Activated CD8-positive, alpha-beta memory T cell treated with anti-CD3 and anti-CD28 coated beads for 1 hour (primary cell): ENCODE measurements at places on chromosomes 2 and 18.

- DNase-seq, result no peak
Measured at GRCh38 chr18:10012526-10012925, 98.7 kb downstream of the VAPA start.

- DNase-seq, result no peak
Measured at GRCh38 chr2:239946562-239946863, 78.6 kb downstream of the NDUFA10 start.

DNA sequence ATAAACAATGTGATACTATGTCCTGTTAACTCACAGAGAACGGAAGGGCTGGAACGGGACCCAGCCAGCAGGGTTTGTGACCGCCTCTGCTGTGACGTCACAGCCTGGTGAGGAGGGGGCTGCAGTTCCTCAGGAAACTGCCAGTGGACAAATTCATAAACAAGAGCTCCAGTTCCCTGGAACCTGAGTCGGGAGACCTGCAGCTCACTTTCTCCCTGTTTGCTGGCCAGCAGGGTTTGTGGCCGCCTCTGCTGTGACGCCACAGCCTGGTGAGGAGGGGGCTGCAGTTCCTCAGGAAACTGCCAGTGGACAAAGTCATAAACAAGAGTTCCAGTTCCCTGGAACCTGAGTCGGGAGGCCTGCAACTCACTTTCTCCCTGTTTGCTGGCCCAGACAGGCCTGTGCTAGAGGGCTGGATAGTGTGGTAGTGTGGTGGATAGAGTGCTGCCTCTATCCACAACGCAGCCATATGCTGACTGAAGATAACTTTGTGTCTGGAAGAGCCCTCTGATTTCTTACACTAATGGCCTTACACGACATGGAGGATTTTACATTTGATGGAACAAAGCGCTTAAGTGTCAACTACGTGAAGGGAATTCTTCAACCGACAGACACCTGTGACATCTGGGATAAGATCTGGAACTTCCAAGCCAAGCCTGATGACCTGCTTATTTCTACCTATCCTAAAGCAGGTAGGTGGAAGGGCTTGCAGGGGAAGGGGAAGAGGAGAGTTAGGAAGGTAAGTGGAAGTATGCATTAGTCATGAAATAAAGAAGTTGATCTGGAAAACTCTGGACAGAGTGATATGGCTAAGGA is at the start of gene SULT1C4:
SULT1C4 (plus strand) TSS at position 140 of the 816 bp plus-strand sequence; CDS start at position 524, 384 bp downstream.
- no peak for DNase-seq

DNA sequence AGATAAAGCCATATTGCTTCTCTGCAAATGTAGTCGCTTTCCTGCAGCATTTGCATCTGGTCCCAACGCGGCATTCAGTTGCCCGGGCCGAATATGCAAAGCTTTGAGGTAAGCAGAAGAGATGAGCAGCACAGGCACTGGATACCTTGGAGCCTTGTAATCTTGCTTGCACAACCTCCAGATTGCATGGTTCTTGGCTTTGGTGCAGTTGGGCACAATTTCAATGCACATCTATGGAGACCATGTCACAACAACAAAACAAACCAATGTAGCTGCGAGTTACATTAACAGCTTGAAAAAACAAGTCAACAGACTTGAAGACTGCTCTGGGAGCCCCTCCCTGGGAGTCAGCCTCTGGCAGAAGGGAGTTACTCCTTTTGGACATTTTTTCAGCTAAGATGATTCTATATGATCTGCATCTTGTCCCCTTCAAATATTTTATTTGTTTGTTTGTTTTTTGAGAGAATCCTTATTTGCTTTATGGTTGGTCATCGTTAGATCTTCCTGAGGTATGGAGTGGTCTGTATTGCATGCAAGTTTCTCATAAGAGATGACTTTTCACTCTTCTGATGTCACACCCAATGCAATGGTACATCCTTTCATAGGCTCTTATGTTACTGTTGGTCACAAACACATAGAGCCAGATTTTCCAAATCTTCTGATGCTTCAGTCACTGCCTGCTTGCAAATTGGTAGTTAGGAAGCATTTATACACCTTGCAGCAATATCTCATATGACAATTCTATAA is 113.5 kb downstream of the EFEMP1 start:
- no peak for DNase-seq

GRCh38 chr18:3869848-3870247 is 419.9 kb downstream of the TGIF1 start:
- DNase-seq, result no peak

- no peak for DNase-seq
Measured at GRCh38 chr2:162333968-162334367, 10.0 kb upstream of the GCA start.

- DNase-seq, result no peak
Measured at GRCh38 chr2:101478181-101479001, 3.5 kb upstream of the RFX8 start.

GRCh38 chr18:13407484-13407883 is 188.9 kb downstream of the LDLRAD4 start:
- DNase-seq, result no peak

GRCh38 chr2:214311031-214311533 is 99.8 kb upstream of the VWC2L start:
- DNase-seq, result no peak

GRCh38 chr2:65402323-65402722 is 30.1 kb downstream of the SPRED2 start:
- no peak for DNase-seq

DNA sequence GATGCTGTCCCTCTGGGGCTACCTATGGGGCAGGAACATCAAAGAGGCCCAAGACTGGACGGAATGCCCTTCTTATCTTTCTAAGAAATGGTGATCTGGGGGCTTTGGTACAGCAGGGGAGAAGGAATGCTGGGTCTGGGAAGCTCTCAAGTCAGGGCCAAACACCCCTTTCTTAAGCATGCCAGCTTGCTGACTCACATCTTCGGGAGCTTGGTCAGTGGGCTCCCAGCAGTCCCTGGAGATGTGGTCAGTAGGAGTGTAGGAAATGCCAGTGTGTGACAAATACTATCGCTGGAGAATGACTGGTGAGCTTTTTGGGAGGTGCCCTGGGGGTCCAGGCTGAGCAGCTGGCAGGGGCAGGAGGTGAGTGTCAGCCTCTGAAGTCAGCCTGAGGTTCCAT is 105.0 kb upstream of the CDC42EP3 start:
- DNase-seq, result no peak

- DNase-seq, result no peak
Measured at GRCh38 chr18:40346146-40346545, 1608.9 kb upstream of the PIK3C3 start.

GRCh38 chr2:231765496-231765929 is 15.6 kb downstream of the PDE6D start:
- no peak for DNase-seq

GRCh38 chr18:59565957-59566356 is 131.3 kb downstream of the CCBE1 start:
- DNase-seq, result no peak

DNA sequence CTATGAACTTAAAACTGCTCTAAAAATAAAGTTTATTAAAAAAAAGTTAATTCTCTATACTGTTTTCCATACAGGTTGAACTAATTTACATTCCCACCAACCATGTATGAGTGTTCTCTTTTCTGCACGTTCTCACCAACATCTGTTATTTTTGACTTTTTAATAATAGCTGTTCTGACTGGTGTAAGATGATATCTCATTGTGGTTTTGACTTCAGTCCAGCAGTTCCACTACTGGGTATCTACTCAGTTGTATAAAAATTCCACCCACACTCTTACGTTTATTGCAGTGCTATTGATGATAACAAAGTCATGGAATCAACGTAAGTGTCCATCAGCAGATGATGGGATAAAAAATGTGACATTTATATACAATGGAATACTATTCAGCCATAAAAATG is 33.7 kb downstream of the SPAG16 start:
- no peak for DNase-seq

DNA sequence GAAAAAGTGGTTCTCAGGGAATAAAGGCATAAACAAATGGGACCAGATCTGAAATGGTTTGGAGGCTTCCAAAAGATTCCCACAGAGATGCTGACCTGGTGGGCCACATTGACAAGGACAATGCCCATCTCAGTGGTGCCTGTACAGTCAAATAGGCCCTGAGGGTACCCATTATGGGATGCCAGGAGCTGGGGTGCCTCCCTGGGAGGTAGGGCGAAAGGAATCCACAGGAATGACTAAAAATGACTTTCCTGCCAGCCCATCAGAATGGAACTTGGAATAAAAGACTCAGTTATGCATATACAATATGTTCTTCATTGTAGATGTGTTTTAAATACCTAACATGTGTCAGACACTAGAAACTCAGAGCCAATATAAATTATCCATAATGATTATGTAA is 248.5 kb downstream of the RNF144A start:
- no peak for DNase-seq
